ENCODE measurements at places on chromosomes 12 and 14.

DNA sequence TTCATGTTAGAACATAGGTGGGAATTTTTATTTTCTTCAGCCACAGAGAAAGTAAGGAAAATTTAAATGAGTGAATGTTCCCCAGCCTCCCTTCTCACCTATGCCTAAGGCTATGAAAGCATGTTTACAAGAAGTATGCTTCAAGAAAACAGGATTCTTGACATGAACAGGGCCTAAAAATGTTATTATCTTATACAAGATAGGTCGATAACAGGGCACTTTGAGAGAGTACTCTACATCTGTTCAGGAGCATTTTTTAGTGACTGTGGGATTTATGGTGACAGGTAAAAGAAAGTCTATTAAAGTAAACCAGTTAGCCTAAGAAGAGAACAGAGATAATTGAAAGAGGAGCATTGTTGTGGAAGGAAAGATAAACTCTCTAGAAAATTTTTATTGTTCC, 222.9 kb upstream of the DAAM1 start:
- no peak for DNase-seq

- DNase-seq, result no peak
Measured at GRCh38 chr14:99530407-99531155, 49.4 kb downstream of the CCNK start.

- DNase-seq, result no peak
Measured at GRCh38 chr14:104443391-104444158, 136.0 kb upstream of the C14orf180 start.

- DNase-seq, result no peak
Measured at GRCh38 chr14:105940534-105941225, 414.3 kb downstream of the TMEM121 start.

- DNase-seq, result no peak
Measured at GRCh38 chr12:80936642-80937390, 918 bp downstream of the LIN7A start.

DNA sequence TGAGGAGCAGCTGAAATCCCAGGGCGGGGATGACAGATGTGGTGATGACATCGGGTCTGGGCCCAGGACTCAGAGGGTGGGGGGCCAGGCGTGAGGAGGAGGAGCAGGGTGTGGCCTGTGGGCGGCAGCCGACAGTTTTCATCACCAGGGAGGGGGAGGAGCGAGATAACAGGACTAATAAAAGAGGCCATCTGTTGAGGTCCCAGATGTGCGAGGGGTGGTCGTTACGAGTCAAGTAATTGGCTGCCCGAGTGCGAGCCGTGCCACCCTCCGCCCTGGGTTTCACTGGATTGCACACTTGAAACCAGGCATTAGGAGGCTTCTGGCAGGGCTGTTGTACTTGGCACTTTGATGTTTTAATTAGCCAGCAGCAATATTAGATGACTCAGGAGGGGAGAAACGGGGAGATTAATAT, 67.2 kb downstream of the NOS1 start:
- no peak for DNase-seq

- no peak for DNase-seq
Measured at GRCh38 chr14:95318399-95319311, 1.1 kb downstream of the CLMN start.

DNA sequence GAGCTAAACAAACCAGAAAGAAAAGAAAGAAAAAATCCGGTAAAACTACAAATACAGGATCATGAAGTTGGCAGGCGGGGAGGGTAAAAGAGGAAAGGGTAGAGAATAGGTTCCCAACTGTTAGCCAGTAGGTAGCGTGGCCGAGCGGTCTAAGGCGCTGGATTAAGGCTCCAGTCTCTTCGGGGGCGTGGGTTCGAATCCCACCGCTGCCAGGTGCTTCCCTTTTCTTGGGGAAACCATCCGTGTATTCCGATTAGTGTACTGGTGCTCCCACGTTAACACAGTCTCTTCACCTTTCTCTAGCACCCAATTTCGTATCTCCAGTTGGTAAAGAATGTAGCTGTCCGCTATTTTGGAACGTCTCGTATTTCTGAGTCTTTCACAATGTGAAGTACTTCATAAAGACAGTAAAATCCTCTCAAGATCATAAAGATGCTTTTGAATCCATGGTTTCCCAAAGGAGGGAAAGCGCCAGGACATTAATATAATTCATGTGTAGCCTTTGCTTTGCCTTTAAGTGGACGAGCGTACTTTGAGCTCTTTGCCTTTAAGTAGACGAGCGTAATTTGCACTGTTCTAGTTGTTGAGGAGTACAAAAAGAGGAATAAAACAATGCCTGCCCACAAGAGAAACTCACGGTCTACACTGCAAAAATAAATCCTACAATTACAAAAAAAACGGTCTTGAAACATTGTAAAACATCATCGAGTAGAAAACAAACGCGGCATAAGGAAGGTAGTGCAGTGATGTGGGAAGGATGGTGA, 19.0 kb upstream of the RNASE12 start:
- peak; percentile 77 for DNase-seq

GRCh38 chr12:79020106-79020505, 155.5 kb downstream of the SYT1 start:
- no peak for DNase-seq

DNA sequence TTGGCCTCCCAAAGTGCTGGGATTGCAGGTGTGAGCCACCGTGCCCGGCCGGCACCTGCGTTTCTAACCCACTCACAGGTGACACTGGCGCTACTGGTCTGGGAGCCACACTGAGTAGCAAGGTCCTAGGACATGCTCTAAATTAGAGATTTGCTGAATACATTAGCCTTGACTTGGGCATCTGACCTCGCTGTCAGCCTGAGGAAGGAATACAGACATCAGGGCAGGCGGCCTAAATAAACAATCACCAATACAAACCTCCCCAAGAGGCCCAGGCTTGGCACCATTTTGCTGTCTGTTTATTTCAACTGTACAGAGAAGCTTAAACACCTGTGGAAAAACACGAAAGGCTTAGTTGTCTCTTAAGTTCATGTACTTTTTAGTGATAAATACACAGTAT, 27.5 kb downstream of the P2RX4 start:
- no peak for DNase-seq

DNA sequence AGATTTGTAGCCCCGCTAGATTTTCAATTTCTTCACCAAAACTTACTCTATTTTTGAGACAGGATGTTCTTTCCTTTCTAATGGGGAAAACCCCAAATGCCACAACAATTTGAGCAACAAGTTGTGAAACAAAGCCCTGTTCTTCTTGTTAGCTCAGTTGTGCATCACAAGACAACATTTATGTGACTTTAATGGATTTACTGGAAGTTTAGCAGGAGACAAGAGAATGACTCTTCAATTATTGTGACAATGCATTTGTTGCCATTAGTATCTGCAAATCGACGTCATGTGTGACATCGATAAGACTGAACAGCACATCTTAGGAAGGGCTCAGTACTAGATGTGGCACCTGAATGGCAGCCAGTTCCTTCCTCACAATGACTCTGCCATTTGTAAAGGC, 1028.9 kb upstream of the TMEM132C start:
- no peak for DNase-seq

DNA sequence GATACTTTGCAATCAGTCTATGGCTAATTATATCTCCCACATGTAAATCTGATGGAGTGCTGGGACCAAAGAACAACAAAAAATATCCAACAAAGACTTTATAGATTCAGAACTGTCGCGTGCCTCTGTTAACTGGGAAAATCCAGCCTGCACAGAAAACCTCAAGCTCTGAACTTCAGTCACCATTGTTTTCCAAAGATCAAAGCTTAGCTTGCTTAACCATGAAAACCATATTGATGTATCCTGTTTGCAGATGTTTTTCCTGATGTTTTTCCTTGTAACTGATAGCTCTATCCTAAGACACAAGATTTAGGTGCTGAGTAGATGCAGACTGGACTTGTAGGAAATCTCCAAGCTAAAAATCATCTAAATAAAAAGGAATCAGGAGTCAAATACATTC, 163.7 kb downstream of the GXYLT1 start:
- DNase-seq, result no peak

DNA sequence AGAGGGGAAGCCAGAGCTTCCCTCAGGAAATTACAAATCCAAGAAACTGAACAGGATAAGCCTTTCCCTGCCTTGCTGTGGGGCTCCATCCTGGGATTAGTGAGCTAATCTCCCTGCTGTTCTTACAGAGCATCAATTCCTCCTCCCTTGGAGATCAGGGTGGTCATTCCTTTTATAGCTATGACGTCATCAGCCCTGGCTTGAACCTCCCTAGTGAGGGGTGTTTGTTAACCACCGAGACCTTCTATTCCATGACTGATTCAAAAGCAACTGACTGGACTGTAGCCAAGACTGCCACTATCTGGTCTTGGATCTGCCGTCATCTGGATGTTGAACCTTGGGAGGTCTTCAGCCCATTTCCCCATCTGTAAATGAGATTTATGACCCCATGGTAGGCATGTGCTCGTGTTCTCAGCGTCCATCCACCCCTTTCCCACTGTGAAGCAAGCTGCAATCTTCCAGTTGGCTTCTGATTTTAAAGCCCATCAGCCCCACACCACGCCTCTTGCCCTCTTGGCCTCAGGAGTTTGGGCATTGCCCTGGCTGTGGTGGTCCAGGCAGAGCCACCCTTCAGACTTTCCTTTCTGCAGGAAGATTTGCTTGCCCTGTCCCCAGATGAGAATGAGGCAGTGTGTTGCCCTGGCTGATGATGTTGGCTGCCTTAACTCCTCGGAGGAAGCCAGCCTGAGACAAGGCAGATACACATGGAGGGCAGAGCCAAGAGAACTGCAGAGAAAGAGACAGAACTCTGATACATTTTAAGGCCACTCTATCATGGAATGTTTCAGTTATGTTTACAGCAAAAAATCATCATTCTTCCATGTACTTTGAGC, 59.6 kb upstream of the ACTN1 start:
- no peak for DNase-seq

DNA sequence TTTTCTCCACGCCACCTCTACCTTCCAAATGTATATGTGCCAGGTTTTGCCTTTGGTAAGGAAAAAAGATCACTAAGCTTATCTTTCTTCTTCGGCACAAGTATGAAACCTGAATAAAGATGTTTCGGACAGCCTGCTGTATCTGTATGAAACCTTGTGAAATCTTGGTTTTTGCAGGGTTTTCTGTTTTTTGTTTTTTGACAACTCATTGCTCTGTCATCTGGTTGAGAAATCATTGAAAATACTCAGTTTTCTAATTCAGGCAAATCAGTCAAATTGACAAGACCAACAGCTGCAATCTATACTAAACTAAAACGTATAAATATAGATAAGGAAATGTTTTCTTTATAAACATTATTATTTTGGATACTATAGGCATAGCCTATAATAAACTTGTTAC, 63.1 kb upstream of the FGD4 start:
- no peak for DNase-seq

DNA sequence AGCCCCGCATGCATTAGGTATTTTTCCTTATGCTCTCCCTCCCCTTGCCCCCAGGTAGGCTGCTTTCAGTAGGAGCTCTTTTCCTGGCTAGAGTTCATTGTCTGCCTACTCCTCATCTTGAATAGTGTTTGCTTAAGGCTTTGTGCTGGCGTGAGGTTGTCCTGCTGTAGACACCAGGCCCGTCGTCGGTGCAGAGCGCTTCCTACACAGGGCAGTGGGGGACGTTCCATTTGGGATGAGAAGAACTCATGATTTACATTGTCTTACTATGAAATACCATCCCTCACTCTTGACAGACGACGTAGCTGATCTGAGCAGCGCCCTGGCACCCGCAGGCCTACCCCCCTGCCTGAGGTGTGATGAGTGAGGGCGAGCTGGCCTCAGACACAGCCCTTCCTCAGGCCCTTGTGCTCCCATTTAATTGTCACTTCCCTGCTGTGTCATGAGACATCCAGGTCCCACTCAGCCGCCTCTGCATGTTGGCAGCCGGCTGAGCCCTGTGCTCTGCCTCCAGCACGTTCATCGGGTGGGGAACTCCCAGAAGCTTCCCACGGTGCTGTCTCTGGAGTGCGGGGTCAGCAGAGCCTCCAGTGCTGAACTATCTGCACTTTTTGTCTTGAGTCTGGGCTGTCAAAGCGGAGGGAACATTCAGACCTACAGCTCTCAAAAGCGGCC, 76.0 kb downstream of the WDR20 start:
- DNase-seq, result no peak

DNA sequence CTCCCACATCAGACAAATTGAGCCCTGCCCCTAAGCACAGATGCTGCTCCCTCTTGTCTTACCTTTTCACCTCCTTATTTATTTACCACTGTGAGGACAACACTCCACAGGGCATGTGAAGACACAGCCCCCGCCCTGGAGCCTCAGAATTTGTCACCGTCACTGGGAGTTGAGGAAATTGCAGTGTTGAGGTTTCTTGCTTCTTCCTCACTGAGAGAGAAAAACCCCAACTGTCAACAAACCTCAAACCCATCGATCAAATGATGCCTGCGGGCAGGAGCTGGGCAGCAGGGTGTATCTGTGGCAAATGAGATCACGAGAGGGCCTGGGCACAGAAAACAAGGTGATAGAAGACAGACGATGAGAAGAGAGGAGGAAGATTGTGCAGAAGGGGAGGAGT, 30.5 kb upstream of the PLEKHG3 start:
- DNase-seq, result peak; percentile 15

GRCh38 chr12:102356690-102357089, 123.7 kb downstream of the IGF1 start:
- DNase-seq, result no peak

- no peak for DNase-seq
Measured at GRCh38 chr12:12626471-12626870, 14.8 kb downstream of the CREBL2 start.

GRCh38 chr14:93548102-93548843, 117.5 kb downstream of the UNC79 start:
- DNase-seq, result no peak

GRCh38 chr12:44876544-44877410, 662 bp upstream of the NELL2 start:
- peak; percentile 36 for DNase-seq

GRCh38 chr12:16756833-16757555, 151.0 kb upstream of the LMO3 start:
- no peak for DNase-seq

DNA sequence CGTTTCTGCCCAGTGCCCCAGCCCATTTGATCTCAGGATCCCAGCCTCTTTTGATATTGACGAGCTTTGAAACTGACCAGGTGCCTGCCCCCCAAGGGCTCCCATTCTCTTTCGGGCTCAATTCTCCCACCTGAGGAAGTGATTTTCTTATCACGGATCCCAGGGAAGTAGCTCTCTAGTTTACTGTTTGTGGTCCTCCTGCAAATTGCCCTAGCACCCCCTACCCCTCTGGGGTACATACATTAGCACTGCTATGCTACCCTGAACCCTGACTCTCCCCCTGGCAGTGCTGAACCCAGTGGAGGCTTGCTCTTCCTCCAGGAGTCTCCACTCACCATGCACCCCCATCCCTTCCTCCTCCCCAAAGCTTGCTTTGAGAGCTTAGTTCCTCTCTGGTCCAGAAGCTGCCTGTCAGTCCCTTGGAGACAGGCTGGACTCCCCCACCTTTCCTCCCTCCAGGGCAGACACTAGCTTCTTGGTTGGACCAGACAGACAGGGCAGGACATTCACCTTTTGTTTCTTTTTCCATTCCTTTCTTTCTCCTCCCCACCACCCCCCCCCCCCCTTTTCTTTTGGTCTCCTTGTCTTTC, 4.4 kb upstream of the TBX3 start:
- DNase-seq, result no peak

- no peak for DNase-seq
Measured at GRCh38 chr14:103312006-103312635, 21.9 kb upstream of the EIF5 start.

GRCh38 chr12:85523197-85523596, 243.2 kb downstream of the ALX1 start:
- no peak for DNase-seq

GRCh38 chr14:21016413-21017190, 8.3 kb downstream of the NDRG2 start:
- DNase-seq, result no peak

Measured in activated T-cell treated with anti-CD3 and anti-CD28 coated beads for 48 hours (primary cell).